GM12891 (cell line): ENCODE measurements at places on chromosomes 16 and 17.

DNA sequence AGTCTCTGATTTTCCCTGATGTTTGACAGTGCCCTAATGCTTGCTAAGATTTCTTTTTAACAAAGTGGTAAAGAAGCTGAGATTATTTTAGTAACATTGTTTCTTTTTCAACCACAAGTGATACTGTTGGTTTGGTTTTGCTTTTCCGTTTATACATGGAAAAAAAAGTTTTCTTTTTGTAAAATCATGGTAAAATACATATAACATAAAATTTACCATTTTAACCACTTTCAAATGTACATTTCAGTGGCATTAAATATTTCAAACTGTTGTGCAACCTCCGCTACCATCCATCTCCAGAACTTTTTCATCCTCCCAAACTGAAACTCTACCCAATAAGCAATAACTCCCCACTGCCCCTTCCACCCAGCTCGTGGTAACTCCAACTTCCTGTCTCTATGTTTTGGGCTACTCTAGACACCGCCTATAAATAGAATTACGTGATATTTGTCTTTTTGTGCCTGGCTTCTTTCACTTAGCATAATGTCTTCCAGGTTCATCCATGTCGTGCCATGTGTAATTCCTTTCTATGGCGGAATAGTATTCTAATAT lies 4.6 kb downstream of the CIITA start:
- DNase-seq: no peak

- DNase-seq: no peak
These were observed 33.6 kb upstream of the ATF7IP2 start for GRCh38 chr16:10352262-10352661.

DNA sequence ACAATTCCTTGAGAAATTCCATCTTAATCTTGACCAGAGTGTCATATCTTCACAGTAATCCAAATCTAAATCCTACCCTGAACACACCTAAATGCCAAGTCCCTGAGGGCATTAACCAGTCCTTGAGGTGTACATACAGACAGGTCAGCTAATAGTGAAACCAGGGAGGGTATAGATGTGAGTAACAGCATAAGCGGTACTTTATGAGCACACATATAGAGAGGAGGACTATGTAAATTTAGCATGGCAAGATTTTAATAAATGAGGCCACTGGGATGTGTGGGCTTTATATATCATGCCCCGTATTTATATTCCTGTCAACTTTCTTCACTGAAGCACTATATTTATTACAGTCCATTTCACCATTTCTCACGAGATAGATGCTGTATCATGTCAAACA lies 80.2 kb downstream of the GP2 start:
- no peak for DNase-seq

GRCh38 chr17:21397341-21398190 lies 21.4 kb downstream of the KCNJ12 start:
- no peak for DNase-seq

DNA sequence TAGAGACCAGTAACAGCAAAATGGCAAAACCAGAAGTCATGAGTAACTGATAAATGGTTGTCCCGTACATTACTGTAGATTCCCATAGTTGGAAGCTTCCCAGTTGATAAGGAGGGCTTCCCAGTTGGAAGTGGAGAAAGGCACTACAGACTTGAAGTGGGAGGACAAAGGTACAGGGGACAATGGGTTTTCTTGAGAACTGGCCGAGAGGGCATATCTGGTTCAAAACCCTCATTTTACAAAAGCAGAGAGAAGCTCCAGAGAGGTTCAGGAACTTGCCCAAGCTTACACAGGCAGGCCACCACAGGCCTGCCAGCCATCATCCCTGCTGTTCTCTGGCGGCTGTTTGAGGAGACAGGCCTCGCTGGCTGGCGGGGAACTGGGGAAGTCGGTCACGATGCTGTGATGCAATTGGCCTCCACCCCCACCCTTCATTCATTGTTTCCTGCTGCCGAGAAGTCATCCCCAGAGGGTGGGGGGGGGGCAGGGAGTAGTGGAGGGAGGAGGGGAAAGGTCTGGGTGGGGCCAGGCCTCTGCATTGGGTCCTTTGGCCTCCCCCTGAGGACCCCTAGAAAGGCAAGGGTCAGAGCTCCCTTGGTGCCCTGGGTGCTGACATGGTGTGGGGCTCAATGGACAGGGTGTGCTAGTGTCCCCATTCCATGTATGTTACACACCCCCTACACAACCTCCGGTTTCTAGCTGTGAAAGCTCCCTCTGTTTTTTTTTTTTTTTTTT lies 3.0 kb downstream of the UBALD2 start:
- DNase-seq: no peak

DNA sequence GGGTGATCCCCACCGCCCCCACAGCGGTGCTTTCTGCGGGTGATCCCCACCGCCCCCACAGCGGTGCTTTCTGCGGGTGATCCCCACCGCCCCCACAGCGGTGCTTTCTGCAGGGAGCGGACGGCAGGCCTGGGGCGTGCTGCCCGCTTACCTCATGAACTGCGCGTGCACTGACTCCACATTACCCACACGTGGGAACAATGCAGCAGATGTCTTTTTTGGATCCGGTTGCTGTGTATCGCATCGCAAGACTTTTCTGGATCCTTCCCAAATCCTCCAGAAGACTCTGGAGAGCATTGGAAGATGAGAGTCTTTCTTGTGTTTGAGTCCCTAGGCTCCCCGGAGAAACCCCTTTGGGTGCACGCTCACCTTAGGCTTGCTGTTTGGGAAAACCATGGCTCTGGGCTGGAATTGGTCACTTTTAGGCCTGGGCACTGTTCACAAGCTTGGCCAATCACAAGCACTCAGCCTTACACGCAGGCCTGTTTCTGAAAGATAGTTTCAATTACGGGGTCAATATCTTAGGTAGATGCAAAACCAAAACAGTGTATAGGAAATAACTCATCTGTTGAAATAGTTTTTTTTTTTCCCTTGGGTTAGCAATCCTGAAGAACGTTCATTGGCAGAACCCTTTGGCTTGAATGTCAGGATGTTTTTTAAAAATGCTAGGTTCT lies 201.8 kb downstream of the RPTOR start:
- DNase-seq: no peak

DNA sequence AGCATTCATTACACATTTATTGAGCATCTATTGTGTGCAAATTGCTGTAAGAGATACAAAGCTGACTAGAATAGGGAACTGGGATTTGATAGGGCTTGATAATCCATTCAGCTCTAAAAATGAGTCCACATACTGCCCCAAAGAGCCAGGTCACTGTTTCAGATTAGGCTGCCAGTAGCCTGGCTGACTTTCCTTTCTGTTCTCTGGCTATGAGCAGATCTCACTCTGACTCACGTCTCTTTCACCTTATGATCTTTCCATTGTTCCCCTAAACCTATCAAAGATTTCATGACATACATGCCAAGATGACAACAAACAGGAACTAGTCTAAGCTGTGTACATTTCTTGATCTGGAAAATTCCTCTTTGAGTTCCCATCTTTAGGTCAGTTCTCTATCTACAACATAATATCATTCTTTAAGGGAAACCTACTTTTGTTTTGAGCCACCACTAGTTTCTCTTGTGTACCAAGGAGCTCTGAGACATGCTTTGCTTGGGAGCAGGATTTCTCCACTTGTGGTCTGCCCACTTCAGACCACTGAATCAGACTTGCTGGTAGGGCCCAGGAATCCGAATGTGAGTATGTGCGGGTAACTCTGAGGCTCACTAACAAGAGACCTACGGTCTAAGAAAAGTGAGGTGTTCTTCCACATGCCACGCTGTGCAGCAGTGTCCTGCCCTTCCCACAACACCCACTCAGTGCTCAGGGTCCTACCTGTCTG lies 40.9 kb upstream of the ICAM2 start:
- DNase-seq: no peak

DNA sequence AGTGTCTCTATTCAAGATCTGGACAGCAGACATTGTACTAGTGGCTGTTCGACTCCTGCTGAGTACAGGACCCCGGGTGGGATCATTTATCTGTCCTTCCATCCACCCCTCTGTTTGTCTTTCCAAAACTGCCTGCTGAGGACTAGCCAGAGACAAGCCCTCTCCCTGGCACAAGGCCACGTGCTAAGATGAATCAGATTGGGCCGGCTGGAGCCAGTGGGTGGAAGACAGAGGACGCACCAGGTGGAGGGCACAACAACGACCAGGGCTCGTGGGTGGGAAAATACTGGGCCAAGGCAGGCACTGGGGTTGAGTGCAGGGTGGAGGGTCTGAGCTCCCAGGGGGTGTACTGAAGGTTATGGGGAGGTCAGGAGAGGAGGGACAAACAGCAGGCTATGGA lies 1.4 kb upstream of the CA7 start:
- no peak for DNase-seq

DNA sequence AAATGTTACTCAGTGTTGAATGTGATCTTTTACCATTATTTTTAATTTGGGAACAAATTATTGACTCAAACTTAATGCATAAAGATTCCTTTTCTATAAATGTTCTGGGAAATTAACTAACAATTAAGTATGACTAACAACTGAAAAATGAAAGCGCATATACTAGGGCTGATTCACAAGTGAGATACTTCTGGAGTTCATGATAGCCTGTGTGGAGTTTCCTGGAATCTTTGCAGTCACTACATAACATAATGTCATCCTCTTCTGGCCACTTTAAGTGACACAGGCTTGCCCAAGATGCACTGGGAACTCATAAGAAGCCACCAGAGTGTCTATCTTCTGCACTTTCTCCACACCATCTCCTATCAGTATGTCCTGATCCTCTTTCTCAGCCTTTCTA lies 450.3 kb upstream of the CDH11 start:
- DNase-seq: no peak

- DNase-seq: no peak
These were observed 44.6 kb upstream of the ZNF469 start for GRCh38 chr16:88338111-88338510.

- no peak for DNase-seq
These were observed 13.0 kb upstream of the DHRS7B start for GRCh38 chr17:21113716-21114115.

GRCh38 chr17:82019690-82020571 lies 2.7 kb downstream of the CENPX start:
- DNase-seq: peak; percentile 85

DNA sequence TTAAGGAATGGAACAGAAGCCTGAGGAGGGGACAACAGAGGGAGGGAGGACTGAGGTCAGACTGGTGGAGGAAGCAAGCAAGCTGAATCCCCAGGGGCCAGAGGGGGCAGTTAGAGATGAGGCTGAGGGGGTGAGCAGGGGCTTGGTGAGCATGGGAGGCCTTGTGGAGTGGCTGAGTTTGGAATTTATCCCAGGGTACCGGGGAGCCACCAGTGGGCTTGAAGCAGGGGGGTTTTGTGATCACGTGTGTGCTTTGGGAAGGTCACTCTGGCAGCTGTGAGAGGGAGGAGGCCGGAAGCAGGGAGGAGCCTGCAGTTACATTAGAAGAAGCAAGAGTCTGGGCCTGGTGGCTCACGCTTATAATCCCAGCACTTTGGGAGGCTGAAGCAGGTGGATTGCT lies 9.8 kb upstream of the CTCF start:
- DNase-seq: no peak

GRCh38 chr16:768428-768827 lies 7.9 kb downstream of the MSLN start:
- DNase-seq: no peak

DNA sequence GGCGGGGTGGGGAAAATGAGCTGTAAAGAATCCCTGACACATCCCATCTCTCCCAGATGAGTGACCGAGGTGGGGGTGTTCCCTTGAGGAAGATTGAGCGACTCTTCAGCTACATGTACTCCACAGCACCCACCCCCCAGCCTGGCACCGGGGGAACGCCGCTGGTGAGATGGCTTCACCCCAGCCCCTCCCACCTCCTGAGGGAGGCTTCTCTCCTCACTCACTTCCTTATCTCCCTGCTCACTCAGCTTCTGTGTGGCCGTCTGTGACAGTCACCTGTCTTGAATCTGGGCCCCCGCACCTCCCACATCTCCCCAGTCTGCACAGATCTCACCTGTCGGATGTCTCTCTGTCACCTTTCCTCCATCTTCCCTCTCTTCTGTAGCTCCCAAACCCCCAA lies 13.4 kb downstream of the PDK2 start:
- no peak for DNase-seq
